ENCODE measurements at places on chromosomes 16 and 17. TPM values are rescaled to one million over a fixed set of nuclear protein-coding genes. Genes with fewer than 3 reads are reported as not detected.

Gene SGCA
- 0.73 TPM for total RNA-seq

Gene TMEM238L
- not detected for total RNA-seq

Gene TP53TG3C
- total RNA-seq, result not detected

Gene PARN
- 41.6 TPM for total RNA-seq

Gene TEKT1
- total RNA-seq, result not detected

Gene MEIOC
- total RNA-seq, result 0.66 TPM

Gene ANKRD40CL
- not detected for total RNA-seq

Gene TBC1D3H
- total RNA-seq, result not detected

Gene SPEM3
- total RNA-seq, result not detected

Gene DHRS7C
- total RNA-seq, result not detected

Gene RAB40B
- total RNA-seq, result 20.0 TPM

Gene SYNGR3
- total RNA-seq, result 4.8 TPM

Gene TBC1D28
- total RNA-seq, result not detected

Gene SMTNL2
- total RNA-seq, result 1.2 TPM

Gene IRX5
- total RNA-seq, result not detected

Gene ZSCAN10
- total RNA-seq, result not detected

Gene ACSF2
- total RNA-seq, result 27.6 TPM

Gene TMEM92
- under 0.01 TPM for total RNA-seq

Gene GRAPL
- total RNA-seq, result 0.66 TPM

Gene IL17C
- not detected for total RNA-seq

Gene ANKFN1
- total RNA-seq, result not detected

Gene ABCC11
- total RNA-seq, result 0.44 TPM

Gene CDH8
- total RNA-seq, result not detected

Gene BCL6B
- 0.33 TPM for total RNA-seq

Gene CCL14
- not detected for total RNA-seq

Gene ATMIN
- 52.4 TPM for total RNA-seq

Gene FZD2
- 22.7 TPM for total RNA-seq

Gene ASGR1
- total RNA-seq, result 1.2 TPM

Gene GLG1
- 159 TPM for total RNA-seq

Gene KRTAP1-5
- 2.2 TPM for total RNA-seq

Gene KIFC3
- total RNA-seq, result 38.0 TPM

Gene CDRT15
- not detected for total RNA-seq

Gene C1QTNF8
- not detected for total RNA-seq

Gene SLC39A11
- 29.5 TPM for total RNA-seq

Gene SETD1A
- 7.1 TPM for total RNA-seq

Gene EEF2KMT
- total RNA-seq, result 10.8 TPM

Gene KLHL10
- 0.29 TPM for total RNA-seq

Gene CDH15
- total RNA-seq, result 0.66 TPM

Gene EMC8
- 24.7 TPM for total RNA-seq

Gene SDR42E2
- not detected for total RNA-seq

Gene SMPD3
- 0.33 TPM for total RNA-seq

Gene ITGAD
- not detected for total RNA-seq

Gene CHST5
- total RNA-seq, result 0.15 TPM

Gene CCL1
- total RNA-seq, result not detected
